ENCODE measurements at places on chromosomes 4 and X.

- no peaks in the 10 kb centered on the region for H3K36me3 ChIP-seq
- no peak overlapping the region for H3K27ac ChIP-seq
- H3K4me1 ChIP-seq = peaks cover 19% of the 10 kb centered on the region
- no peaks in the 10 kb centered on the region for H3K27me3 ChIP-seq
Measured at GRCh38 chr4:25936696-25937095, 22.7 kb downstream of the SMIM20 start.

DNA sequence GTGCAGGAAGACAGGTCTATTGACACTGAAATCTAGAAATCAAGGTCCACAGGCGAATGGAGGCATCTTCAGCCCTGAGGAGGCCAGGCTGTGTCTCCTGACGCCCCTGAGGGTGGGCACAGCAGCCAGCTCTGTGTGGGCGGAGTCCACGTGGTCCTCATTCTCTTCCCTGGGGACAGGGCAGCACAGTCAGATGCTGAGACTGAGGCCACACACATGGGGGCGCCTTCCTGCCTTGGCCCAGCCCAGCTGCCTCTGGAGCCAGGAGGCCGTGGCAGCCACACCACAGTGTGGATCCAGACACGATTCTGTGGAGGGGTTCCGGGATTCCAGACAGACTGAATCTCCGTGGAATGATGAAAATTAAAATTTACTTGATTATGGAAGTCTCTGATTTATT lies 20.8 kb downstream of the FGFR3 start:
- H3K4me1 ChIP-seq = no peaks in the 10 kb centered on the region
- DNase-seq = no peak
- H3K27me3 ChIP-seq = no peaks in the 10 kb centered on the region
- no peak overlapping the region for H3K27ac ChIP-seq
- H3K4me3 ChIP-seq = no peak overlapping the region

- no peaks in the 10 kb centered on the region for H3K4me1 ChIP-seq
- H3K27ac ChIP-seq = no peak overlapping the region
- H3K36me3 ChIP-seq = no peaks in the 10 kb centered on the region
- DNase-seq = no peak
- no peak overlapping the region for H3K4me3 ChIP-seq
Measured at GRCh38 chrX:149453030-149453429, 52.1 kb downstream of the IDS start.

GRCh38 chr4:94590493-94590892 lies 138.8 kb downstream of the PDLIM5 start:
- no peaks in the 10 kb centered on the region for H3K36me3 ChIP-seq
- no peak for DNase-seq
- H3K4me1 ChIP-seq = no peaks in the 10 kb centered on the region
- no peak overlapping the region for H3K4me3 ChIP-seq
- no peaks in the 10 kb centered on the region for H3K27me3 ChIP-seq

- DNase-seq = no peak
- H3K27ac ChIP-seq = no peak overlapping the region
- no peaks in the 10 kb centered on the region for H3K27me3 ChIP-seq
- H3K36me3 ChIP-seq = no peaks in the 10 kb centered on the region
- H3K4me1 ChIP-seq = no peaks in the 10 kb centered on the region
- H3K4me3 ChIP-seq = no peak overlapping the region
Measured at GRCh38 chr4:82225030-82225429, 148.8 kb downstream of the HNRNPD start.

GRCh38 chrX:41066969-41067368 lies 18.3 kb upstream of the USP9X start:
- no peaks in the 10 kb centered on the region for H3K4me1 ChIP-seq
- H3K4me3 ChIP-seq = no peak overlapping the region
- no peaks in the 10 kb centered on the region for H3K27me3 ChIP-seq
- no peak for DNase-seq
- H3K27ac ChIP-seq = no peak overlapping the region

DNA sequence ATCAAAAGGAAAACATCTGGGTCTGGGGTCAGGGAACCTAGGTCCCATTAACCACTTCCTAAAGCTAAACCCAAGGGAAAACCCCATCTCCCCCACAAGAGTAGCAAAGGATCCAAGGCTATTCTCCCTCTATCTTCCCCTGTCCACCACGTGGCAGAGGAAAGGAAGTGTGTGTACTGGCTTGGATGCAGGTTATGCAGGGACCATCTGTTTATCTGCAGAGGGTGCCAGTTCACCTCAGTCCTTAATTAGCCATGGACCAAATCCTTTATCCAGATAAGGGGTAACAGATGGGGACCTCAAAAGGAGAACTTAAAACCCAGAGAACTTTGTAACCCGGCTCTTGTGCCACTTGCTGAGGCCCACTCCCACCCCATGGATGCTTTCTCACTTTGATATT lies 135.3 kb downstream of the ZNF518B start:
- no peak for DNase-seq
- no peak overlapping the region for H3K4me3 ChIP-seq
- no peaks in the 10 kb centered on the region for H3K4me1 ChIP-seq
- H3K36me3 ChIP-seq = no peaks in the 10 kb centered on the region
- no peaks in the 10 kb centered on the region for H3K27me3 ChIP-seq
- no peak overlapping the region for H3K27ac ChIP-seq

DNA sequence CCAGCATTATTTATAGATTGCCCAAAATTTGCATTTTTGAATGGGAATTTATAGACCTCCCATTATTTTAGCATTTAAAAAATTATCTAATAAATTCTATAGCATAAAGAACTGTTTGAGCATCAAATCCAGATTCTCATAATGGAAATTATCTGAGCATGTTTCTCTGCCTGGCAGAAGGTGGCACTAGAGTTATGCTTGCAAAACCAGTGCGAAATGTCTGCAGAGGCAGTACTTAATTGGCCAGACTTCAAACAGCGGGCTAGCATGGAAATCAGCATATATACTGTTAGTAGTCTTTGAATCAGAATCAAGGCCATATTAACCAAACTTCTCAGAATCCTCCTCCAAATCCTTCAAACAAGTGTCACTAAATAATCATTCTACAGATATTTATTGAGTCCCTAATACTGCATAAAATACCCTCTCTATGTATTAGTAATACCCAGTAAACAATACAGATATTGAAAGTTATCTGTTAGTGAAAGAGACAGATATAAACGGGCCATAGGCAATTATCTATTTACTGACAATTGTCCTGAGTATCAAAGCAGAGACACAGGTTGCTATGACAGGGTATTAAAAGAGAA lies 78.7 kb upstream of the DCLK2 start:
- H3K27me3 ChIP-seq = no peaks in the 10 kb centered on the region
- no peak overlapping the region for H3K4me3 ChIP-seq
- H3K4me1 ChIP-seq = no peaks in the 10 kb centered on the region
- no peak for DNase-seq
- no peak overlapping the region for H3K27ac ChIP-seq

DNA sequence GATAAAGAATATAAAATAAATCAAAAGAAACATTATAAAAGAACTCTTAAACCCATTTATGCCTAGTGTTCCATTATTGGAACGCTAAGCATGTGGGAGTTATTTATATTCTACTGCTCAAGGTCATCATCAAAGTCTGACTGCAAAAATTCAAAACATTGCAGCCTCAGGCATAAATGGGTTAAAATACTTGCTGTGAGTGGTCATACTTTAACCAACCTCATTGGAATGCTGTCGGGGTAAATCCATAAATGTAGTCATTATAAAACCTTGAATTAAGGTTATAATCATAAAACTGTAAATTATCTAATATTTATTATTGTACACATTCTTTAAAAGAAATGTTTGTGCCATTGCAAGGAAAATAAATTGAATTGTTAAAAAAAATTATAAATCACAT lies 55.0 kb downstream of the RPS6KA6 start:
- no peaks in the 10 kb centered on the region for H3K4me1 ChIP-seq
- no peaks in the 10 kb centered on the region for H3K36me3 ChIP-seq
- DNase-seq = no peak
- no peak overlapping the region for H3K27ac ChIP-seq
- H3K27me3 ChIP-seq = no peaks in the 10 kb centered on the region
- H3K4me3 ChIP-seq = no peak overlapping the region

DNA sequence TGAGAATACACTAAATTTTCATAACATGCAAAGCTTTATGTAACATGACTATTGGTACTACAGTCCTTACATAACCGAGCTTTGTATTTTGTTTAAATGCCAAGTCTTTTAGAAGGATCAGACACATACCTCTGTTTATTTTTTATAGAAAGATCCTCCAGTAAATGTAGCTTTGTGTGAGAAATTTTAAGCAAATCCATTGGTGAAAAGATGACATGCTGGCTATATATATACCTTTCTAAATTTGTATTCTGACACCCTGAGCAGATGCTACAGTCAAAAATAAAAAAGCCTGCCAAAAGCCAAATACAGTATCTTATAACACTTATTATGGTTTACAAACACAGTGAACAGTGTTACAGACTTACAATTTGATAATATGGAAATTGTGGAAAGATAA lies at the start of gene YIPF7:
YIPF7 (minus strand) TSS at position 201 of the 400 bp plus-strand sequence. CDS start 1,525 bp downstream, outside the sequence.
- H3K27ac ChIP-seq = no peak within 1 kb of the TSS
- no peaks in the 10 kb centered on the region for H3K27me3 ChIP-seq
- no peak within 1 kb of the TSS for H3K4me3 ChIP-seq
- H3K36me3 ChIP-seq = no peaks in the 10 kb centered on the region

- H3K4me3 ChIP-seq = no peak overlapping the region
- no peaks in the 10 kb centered on the region for H3K27me3 ChIP-seq
- H3K36me3 ChIP-seq = no peaks in the 10 kb centered on the region
- H3K27ac ChIP-seq = no peak overlapping the region
- H3K4me1 ChIP-seq = no peaks in the 10 kb centered on the region
Measured at GRCh38 chrX:41781500-41781899, 57.5 kb downstream of the GPR82 start.

DNA sequence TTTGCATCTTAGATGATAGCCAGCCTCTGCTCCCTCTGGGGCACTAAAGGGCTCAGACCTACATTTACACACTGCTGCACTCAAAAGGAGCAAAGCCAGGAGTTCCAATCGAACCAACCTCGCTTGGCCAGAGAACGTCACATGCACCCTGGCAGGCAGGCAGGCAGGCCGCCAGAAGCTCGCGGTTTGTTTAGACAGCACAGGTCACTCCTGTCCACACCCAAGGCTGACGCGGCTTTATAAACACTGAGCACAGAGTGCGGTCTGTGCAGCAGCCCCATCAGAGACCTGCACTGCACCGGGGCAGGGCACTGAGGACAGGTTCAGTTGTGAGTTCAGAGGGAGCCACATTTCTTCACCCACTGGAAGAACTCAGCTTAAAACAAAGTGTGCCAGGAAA lies 143.9 kb downstream of the BCOR start:
- H3K4me3 ChIP-seq = no peak overlapping the region
- no peak overlapping the region for H3K27ac ChIP-seq
- H3K4me1 ChIP-seq = no peaks in the 10 kb centered on the region
- H3K36me3 ChIP-seq = no peaks in the 10 kb centered on the region
- peak; percentile 66 for DNase-seq
